Stimulated activated naive CD4-positive, alpha-beta T cell treated with Interleukin-2 at 50 U/mL for 16 hours (primary cell): ENCODE measurements at places on chromosomes 11 and 22.

GRCh38 chr22:39238561-39238960, 6.2 kb downstream of the PDGFB start:
- DNase-seq = no peak

- DNase-seq = no peak
Measured at GRCh38 chr11:126585774-126586491, 230.4 kb downstream of the ST3GAL4 start.

DNA sequence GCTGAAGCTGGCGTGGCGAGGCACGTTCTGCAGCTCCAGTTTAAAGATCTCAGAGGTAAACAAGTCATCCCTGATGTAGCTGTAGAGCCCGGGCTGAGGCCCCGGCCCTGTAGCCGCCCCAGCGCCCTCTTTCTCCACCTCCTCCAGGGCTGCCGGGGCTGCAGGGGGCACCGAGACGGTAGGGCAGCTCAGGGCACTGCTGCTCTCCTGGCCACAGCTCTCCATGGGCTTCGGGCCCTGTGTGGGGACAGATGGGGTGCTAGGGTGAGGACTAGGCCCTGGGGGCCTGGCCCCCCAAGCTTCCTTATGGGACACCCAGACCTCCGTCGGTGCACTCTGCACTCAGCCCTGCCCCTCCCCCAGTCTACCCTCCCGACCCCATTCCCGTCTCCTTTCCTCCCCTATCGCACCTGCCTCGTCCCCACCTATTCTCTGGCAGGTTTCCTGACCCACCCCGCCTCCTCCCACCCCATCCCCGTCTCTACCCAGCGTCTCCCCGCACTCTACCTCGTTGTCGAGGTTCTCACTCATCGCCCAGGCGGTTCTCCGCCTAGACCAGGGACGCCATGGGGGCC, 559 bp downstream of the RANBP1 start:
- no peak for DNase-seq

- no peak for DNase-seq
Measured at GRCh38 chr22:25237503-25237902, 18.1 kb downstream of the CRYBB2 start.

- no peak for DNase-seq
Measured at GRCh38 chr11:47271961-47272661, 2.2 kb downstream of the MADD start.

DNA sequence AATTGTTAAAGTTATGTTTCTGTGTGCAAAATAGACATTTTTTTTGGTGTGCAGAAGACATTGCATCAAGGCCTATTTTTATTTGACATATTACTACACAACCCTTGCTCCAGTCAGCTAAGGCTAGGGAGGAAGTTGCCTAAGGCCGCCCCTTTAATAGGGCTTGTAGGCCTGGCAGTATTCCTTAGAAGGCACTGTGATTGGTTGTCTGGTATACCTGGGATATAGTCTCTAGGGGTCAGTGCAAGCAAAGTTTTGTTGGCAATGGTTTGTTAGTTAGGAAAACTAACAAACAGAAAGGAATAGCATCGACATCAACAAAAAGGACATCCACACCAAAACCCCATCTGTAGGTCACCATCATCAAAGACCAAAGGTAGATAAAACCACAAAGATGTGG, 16.9 kb downstream of the CCDC15 start:
- DNase-seq = no peak

DNA sequence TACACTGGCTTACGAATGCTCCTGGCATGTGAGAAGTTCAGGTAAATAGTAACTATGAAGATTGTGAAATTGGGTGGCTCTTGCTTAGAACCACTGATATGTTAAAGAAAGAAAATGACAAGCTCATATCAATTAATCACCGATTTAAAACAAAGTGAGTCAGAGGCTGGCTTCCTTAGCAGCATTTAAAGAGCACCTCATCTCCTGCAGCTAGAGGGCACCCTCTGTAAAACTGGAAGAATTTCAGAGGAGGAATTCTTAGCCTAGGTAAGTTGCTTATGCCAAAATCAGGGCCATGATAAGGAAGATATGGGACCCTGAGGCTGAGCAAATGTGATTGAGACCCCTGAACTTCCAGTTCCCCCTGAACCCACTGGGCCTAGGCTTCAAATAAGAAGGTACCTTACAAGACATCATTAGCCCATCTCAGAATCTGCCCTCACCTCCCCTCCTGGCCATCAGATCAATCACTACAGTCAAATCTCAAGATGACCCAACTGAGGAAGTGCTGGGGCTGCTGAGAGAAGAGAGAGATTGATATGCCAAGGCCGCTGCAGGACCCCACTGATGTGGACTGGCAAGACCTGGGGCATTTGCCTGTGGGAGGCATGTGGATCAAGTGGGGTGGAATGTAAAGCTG, 8.6 kb upstream of the CD3E start:
- DNase-seq = peak; percentile 19

GRCh38 chr11:113148076-113148475, 166.3 kb upstream of the TTC12 start:
- DNase-seq = no peak

GRCh38 chr22:42857845-42858481, 890 bp upstream of the ARFGAP3 start:
- no peak for DNase-seq

DNA sequence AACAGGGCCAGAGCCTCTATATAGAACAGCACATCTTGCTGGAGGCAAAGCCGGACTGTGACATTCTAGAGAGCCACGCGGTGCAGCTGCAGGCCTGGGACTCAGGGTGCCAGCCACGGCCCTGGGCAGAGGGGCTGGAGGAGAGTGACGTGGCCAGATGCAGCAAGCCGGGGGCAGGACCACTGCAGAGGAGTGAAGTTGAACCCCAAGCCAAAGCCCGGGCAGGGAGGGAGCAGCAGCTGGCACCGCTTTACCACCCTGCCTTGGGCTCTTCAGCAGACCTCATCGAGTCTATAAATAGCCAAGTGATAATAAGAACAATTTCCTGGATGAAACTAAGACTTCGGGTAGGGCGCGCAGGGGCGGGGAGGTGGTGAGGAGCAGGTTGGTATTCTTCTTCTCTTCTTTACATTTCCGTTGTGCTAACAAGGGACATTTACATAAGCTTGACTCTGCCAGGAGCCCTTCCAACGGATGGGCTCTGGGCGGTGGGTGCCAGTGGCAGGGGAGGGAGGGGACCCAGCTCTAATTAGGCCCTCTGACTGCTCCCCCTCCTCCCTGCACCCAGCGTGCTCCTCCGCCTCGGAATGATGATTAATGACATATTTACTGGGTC, 110.2 kb downstream of the ST3GAL4 start:
- DNase-seq = no peak

DNA sequence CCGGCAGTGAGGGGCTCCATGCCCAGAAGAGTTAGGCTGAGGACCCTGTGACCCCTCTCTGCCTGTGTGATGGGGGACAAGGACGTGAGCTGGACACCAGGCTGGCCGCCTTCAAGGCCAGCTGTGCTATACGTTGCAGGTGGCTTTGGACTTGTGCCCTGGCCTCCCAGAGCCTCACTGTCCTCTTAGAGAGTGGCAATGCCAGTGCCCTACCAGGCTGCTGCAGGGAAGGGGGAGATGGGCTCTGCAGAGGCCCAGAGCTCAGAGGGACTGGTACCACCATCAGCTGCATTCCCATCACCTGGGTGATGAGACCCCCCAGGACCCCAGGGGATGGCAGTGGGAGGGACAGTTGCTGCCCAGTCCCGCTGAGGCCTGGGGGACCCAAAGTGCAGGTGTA, 90.4 kb upstream of the SHISAL1 start:
- no peak for DNase-seq

- no peak for DNase-seq
Measured at GRCh38 chr11:123195188-123196059, at the start of gene CLMP. TSS of gene CLMP (minus strand) at chr11:123195248. CDS start at chr11:123194940, 308 bp downstream.

DNA sequence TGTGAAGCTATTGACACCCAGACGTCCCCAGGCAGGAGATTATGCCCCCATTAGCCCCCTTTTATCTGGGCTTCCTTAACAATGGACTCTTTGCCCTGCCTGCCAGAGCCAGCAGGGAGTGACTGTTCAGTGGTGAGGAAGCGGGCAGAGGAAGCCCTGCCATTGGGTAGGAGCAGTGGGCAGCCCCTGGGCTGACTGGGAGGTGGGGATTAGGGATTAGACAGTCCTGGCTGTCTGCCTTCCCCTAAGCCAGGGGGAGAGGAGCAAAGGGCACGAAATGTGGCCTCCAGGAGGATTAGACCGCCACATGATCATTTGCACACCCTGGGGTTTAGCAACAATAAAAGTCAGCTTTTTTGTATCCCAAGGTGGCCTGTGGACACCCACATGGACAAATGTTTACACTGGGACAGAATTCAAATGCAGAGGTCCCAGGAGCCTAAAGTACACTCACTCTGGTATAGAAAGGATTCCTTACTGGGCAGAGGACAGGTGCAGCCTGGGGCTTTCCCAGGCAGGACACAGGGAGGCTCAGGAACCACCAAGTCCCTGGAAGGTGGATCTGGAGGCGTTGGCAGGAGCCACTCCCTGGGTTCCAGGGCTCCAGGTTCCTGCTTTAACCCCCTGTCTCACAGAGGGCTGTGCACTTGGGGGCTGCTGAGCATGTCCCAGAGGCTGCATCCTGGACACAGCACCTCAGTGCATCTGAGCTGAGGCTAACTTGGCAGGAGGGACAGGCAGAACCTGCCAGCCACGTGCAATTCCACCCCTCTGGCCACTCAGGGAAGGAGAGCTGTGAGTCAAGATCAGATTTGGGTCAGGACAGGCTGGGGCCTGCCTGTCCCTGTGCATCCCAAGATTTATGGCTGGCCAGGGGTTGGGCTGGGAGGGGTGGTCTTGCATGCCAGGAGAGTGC, 2.1 kb downstream of the PNPLA3 start:
- no peak for DNase-seq
